ENCODE measurements at places on chromosomes 7 and 10. TPM values are rescaled to one million over a fixed set of nuclear protein-coding genes. Genes with fewer than 3 reads are reported as not detected.

TFAM gene
- 19.1 TPM for total RNA-seq

PKD2L1 gene
- not detected for total RNA-seq

CPXM2 gene
- 43.8 TPM for total RNA-seq

HPSE2 gene
- total RNA-seq = not detected

SFTPA1 gene
- not detected for total RNA-seq

NRCAM gene
- total RNA-seq = 0.50 TPM

PRKCQ gene
- total RNA-seq = not detected

WNT16 gene
- total RNA-seq = 0.50 TPM

TECTB gene
- total RNA-seq = not detected

LRRC61 gene
- 3.3 TPM for total RNA-seq

ZNF804B gene
- not detected for total RNA-seq

PCBD1 gene
- 59.7 TPM for total RNA-seq

XRCC2 gene
- total RNA-seq = 2.6 TPM

NACAD gene
- 5.0 TPM for total RNA-seq

HNRNPH3 gene
- total RNA-seq = 33.7 TPM

DBF4 gene
- 36.5 TPM for total RNA-seq

ARMC3 gene
- total RNA-seq = not detected

FUOM gene
- 26.5 TPM for total RNA-seq

FAM180A gene
- total RNA-seq = 80.0 TPM

CYP2W1 gene
- not detected for total RNA-seq

STMP1 gene
- total RNA-seq = 26.5 TPM

CCL26 gene
- 0.33 TPM for total RNA-seq

AZGP1 gene
- not detected for total RNA-seq

C7orf57 gene
- total RNA-seq = not detected

PMPCB gene
- 98.0 TPM for total RNA-seq

FZD8 gene
- total RNA-seq = 3.5 TPM

ZNF722 gene
- not detected for total RNA-seq

PAX4 gene
- total RNA-seq = not detected

MOGAT3 gene
- not detected for total RNA-seq

GIMAP5 gene
- total RNA-seq = not detected

CALCR gene
- total RNA-seq = not detected

SPDYE1 gene
- total RNA-seq = not detected

PHKG1 gene
- 0.99 TPM for total RNA-seq

FAM171A1 gene
- total RNA-seq = 14.0 TPM
